Caudate nucleus (tissue), 63 donors: ENCODE measurements at places on chromosomes 7 and 10.

GRCh38 chr10:133422807-133423771 lies 1.3 kb downstream of the SPRN start:
- no peak for DNase-seq

GRCh38 chr10:53122281-53122680 lies 349.7 kb upstream of the MBL2 start:
- DNase-seq, result no peak

GRCh38 chr10:14684354-14684753 lies 90.3 kb downstream of the FAM107B start:
- DNase-seq, result no peak

DNA sequence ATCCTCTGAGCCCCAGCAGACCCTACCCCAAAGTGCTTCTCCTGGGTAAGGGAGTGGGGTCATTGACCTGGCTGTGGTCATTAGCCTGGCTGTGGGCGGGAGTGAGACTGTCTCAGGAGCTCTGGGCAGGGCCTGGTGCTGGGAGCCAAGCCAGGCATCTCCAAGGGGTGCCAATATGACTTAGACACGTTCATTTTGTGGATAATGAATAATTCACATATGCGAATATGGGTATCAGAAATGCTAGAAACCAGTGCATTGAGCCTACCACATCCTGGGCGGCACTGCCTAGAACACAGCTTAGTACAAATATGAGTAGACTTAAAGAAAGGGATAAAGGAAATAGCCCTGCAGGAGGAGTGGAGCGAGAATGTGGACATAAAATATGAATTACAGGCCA lies 14.4 kb upstream of the SRRM3 start:
- no peak for DNase-seq

GRCh38 chr10:80513106-80513505 lies 24.6 kb upstream of the SH2D4B start:
- no peak for DNase-seq
